ENCODE measurements at places on chromosomes 5 and 9. TPM values are rescaled to one million over a fixed set of nuclear protein-coding genes. Genes with fewer than 3 reads are reported as not detected.

SPATA31C2 gene
- not detected for total RNA-seq

TRPM6 gene
- 0.26 TPM for total RNA-seq

MAMDC4 gene
- total RNA-seq = 1.5 TPM

GRIA1 gene
- total RNA-seq = not detected

BRD9 gene
- 36.1 TPM for total RNA-seq

GRXCR2 gene
- not detected for total RNA-seq

SLC36A1 gene
- total RNA-seq = 4.5 TPM

MTRR gene
- 21.1 TPM for total RNA-seq

HRH2 gene
- not detected for total RNA-seq

PRRX2 gene
- total RNA-seq = not detected

SEC61B gene
- total RNA-seq = 77.2 TPM

AK8 gene
- 0.26 TPM for total RNA-seq

TMEM174 gene
- not detected for total RNA-seq

SOX30 gene
- total RNA-seq = under 0.01 TPM

SPINK6 gene
- total RNA-seq = not detected

GAPT gene
- total RNA-seq = not detected

KIF12 gene
- total RNA-seq = not detected

HAVCR1 gene
- not detected for total RNA-seq

LHX6 gene
- total RNA-seq = 0.13 TPM

DMXL1 gene
- total RNA-seq = 32.1 TPM

HRCT1 gene
- not detected for total RNA-seq

IL5 gene
- total RNA-seq = not detected

TNFSF15 gene
- under 0.01 TPM for total RNA-seq

Data from bronchial epithelial cell (primary cell).